ENCODE measurements at places on chromosomes 12 and 14.

DNA sequence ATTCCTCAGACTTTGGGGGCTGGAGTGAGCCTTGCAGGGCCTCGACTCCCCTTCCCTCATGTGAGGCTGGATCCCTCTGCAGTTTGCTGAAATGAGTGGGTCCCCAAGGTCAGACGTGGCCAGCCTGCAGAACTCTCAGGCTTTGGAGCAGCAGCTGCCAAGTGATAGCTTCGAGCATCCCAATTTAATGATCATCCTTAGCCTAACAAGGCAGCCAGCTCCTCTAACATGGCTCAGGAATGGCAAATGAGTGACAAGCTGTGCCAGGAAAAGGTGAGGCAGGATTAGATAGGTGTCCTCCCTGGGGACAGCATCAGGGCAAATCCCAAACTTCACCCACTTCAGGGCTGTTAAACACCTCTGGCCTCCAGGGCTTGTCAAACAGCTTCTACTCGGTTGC lies 130.7 kb upstream of the PWP1 start:
- DNase-seq, result no peak

DNA sequence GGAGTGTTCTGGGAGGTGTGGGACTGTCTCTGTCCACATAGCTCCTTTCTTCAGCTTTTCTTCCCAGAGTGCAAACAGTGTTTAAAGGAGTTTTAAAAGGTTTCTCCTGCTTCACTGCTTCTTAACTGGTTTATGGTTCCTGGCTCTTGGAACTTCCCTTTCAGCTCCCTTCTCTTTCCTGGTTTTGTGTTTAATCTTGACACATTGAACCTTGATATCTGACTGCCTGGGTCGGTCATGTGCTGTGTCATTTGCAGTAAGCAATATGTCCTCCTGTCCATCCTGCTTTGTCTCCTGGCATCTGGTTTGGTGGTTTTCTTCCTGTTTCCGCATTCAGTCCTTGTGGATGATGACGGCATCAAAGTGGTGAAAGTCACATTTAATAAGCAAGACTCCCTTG lies 2.2 kb downstream of the TMEM106C start:
- no peak for DNase-seq

- DNase-seq, result no peak
Measured at GRCh38 chr14:30125322-30125979, 197.8 kb upstream of the PRKD1 start.

- no peak for DNase-seq
Measured at GRCh38 chr14:98888927-98889835, 382.8 kb downstream of the BCL11B start.

DNA sequence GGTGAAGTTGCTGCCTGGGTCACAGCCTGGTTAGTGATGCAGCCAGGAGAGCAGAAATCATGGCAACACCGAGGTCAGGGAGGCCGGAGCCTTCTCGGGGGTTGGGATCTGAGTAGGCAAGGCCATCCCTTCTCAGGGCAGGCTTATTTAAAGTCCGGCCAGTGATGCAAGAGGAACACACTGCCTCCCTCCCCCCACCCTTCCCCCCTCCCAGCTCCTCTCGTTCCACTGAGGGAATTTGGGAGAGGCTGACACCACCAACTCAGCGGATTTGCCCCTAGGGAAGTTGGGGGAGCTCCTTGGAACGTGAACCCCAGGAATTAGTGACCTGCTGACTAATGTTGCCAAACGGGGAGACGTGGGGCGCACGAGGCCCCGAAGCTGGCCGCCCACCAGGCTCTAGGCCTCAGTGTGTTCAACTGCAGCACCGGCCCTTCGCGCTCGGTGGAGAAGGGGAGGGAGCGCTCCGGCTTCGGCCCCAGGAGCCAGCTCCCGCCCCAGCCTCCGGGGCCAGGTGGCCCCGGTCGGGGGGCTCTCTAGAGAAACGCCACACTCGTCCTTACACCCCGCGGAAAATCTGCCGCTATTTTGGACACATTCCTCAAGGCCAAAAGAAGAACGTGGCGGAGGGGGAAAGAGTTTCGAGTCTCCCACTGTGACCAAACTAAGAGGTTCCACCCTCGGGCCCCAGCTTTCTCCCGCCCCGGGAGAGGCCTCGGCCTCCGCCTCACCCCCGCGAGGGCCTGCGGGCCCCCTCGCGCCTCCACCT lies 1.6 kb downstream of the CTDSP2 start:
- DNase-seq, result peak; percentile 86

GRCh38 chr14:24669651-24670050 lies 35.7 kb upstream of the GZMB start:
- DNase-seq, result no peak

- no peak for DNase-seq
Measured at GRCh38 chr14:102344485-102344884, 18.2 kb downstream of the CINP start.

DNA sequence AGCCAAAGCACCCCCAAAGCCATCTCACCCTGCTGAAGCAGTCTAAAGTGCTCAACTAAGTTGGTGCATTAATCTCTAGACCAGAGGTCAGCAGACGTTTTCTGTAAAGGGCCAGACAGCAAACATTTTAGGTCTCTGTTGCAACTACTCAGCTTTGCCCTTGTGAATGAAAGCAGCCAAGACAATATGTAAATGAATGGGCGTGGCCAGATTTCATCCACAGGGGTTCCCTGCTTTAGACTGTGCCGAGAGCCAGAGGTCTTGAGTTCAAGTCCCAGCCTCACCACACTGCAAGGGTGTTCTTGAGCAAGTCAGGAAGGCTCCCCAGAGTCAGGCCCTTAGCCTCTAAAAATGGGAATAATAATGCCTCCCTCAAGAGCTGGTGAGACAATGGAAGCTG lies 166.2 kb downstream of the CHST11 start:
- DNase-seq, result no peak

GRCh38 chr14:52950410-52950897 lies 396 bp downstream of the FERMT2 start:
- no peak for DNase-seq

DNA sequence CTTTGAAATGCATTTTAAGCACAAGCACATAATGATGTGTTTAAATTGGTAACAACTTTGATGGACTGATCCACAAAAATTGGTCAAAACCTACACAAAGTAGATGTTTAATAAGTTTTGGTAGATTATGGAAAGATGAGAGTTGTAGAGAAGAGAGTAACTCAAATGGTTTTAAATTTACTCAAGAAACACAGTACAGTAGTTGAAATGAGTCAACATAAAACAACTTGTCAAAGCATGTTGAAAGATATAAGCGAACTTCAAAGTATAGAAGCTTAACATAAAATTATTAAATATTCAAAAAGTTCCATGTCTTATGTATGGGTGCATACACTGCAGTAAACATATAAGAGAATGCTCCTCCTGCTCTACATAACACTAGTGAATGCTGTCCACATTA lies 49.4 kb downstream of the KITLG start:
- DNase-seq, result no peak

DNA sequence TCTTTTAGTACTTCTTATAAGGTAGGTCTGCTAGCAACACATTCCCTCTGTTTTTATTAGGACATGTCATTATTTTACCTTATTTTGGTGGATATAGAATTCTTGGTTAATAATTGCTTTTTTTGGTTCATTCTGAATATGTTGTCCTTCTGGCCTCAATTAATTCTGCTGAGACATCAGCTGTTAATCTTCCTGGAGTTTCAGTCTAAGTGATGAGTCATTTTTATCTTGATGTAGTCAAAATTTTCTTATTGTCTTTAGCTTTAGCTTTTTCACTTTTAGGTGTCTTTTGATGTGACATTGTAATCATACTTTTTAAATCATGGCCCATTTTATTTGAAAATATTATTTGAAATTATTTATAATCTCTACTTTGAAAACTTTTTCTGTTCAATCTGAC lies 104.9 kb upstream of the PMCH start:
- no peak for DNase-seq

DNA sequence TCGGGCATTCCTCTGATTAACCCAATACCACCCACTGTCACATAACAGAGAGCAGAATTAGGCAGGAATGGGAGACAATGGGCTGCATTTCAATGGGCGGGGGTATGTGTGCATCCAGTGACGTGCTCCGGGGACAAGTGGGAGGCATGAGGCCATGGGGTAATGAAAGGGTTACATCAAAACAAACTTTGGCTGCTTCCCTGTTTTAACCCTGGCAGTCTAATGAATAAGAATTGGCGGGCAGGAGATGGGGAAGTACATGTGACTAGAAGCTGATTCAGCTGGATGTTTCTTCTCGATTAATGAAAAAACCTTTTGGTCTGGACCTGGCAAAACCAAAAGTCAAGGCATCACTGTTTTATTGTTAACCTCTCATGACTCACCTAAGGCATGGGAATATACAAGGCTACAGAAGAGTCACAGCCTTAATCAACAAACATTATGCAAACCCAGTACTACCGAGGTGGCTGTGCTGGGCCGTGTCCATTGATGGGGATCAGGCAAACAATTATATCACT lies 44.2 kb downstream of the SOCS2 start:
- DNase-seq, result no peak

- DNase-seq, result no peak
Measured at GRCh38 chr12:6548966-6549683, 6.7 kb downstream of the IFFO1 start.

GRCh38 chr14:87712396-87713090 lies 280.4 kb downstream of the GALC start:
- DNase-seq, result no peak

DNA sequence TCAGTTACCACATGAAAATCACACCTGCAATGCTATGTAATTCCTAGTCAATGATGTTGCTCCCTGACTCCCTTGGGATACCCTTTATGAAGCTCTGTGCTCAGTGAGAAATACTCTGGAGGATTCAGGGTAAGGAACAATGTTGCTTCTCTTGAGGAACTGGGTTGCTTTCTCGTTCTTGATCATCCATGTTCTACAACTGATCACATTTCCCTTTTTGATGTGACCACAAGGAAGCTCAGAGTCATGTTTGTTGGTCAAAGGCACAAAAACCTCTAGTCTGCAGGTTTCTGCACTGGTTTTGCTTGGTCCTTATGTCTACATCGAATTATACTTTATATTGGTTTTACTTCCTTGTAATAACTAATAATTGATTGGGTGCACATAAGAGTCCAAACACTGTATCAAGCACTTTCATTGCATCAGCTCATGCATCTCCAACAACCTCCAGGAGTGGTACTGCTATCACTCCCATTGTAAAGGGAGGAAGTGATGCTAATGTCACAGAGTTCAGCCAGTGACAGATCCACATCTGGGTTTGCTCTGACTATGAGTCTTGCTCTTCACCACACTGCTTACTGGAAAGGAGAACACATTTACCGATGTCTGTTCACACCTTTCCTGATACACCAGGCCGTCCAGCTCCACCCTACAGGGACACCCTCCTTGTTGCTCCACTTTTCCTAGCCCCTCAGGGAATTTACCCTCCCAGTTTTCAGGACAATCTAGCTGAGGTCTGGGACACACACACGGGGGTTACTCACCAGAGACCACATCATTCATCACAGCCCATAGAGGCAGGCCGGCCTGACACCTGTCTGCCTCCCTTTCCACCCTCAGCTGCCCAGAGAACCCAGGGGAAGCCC lies 41.0 kb downstream of the CMKLR1 start:
- DNase-seq, result no peak

DNA sequence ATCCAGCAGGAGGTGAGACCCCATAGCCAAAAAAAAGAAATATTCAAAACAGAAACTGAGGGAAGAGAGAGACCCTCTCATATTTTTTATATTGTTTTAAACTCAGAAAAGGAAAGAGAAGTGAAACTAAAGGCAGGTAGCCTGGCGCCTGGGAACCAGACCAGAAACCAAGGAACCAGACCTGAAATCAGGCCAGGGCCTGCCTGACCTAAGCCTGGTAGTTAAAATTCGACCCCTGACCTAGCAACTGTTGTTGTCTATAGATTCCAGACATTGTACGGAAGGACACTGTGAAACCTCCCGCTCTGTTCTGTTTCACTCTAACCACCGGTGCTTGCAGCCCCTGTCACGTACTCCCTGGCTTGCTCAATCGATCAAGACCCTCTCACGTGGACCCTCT lies 38.5 kb upstream of the CD163 start:
- no peak for DNase-seq

DNA sequence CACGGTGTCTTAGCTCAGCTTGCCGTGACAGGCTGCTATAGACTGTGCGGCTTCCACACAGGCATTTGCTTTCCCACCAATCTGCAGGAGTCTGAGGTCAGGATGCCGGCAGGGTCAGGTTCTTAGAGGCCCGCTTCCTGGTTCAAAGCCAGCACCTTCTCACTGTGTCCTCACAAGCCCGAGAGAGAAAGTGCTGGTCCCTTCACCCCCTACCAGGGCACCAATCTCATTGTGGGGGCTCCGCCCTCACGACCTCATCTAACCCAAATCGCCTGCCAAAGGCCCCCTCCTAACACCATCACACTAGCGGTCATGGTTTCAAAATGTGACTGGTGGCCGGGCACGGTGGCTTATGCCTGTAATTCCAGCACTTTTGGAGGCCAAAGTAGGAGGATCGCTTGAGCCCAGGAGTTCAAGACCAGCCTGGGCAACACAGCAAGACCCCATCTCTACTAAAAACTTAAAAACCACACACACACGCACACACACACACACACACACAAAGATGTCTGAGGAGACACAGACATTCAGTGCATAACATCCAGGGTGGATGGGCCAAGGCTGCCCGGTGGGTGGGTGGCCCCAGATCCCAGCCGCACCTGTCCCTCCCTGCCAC lies 26.8 kb downstream of the MMP17 start:
- no peak for DNase-seq

GRCh38 chr14:52051871-52052270 lies 17.0 kb downstream of the NID2 start:
- DNase-seq, result no peak

DNA sequence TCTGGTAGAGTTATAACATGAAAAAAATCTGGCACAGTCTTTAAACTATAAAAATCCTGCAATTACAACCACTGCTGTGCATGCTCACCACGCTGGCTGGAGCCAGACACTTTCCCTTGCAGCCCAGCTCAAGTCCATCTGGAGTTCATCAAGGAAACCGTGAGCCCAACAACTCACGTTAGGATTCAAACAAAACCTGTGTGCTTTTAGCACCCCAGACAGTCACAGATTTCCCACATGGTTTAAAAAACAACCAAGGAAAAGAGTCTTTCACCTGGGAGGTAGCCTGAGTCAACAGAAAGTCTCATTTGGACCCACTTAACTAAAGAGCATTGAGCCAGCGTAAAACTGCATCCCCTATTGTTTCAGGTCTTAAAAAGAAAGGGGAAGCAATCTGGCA lies 4.7 kb downstream of the LRIG3 start:
- DNase-seq, result no peak

- DNase-seq, result no peak
Measured at GRCh38 chr12:132765361-132765760, 3.7 kb upstream of the ANKLE2 start.

- no peak for DNase-seq
Measured at GRCh38 chr14:90846511-90846910, 30.3 kb upstream of the TTC7B start.

GRCh38 chr14:100692859-100693558 lies 33.7 kb upstream of the DLK1 start:
- peak; percentile 32 for DNase-seq
